ENCODE measurements at places on chromosomes 1 and 21.

DNA sequence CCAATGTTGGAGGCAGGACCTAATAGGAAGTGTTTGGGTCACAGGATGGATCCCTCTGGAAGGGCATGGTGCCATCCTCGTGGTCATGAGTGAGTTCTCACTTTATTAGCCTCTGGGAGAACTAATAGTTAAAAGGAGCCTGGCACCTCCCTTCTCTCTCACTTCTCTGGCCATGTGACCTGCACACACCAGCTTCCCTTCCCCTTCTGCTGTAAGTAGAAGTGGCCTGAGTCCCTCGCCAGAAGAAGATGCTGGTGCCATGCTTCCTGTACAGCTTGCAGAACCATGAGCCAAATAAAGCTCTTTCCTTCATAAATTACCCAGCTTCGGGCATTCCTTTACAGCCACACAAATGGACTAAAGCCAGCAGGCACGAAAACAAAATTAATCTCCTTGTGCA lies 23.6 kb downstream of the ACOT7 start:
- no peak for DNase-seq

DNA sequence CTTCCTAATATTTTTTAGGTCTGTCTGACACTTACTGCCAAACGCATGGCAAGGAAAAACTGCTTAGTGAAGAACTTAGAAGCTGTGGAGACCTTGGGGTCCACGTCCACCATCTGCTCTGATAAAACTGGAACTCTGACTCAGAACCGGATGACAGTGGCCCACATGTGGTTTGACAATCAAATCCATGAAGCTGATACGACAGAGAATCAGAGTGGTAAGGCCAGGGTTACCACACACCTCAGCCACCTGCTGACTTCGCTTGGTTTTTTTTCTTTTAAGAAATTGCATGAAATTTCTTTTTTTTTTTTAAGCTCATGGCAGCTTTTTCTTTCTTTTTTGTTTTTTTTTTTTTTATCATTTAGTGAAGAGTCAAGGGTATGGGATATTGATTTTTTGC lies 17.2 kb downstream of the ATP1A1 start:
- DNase-seq: peak; percentile 20

DNA sequence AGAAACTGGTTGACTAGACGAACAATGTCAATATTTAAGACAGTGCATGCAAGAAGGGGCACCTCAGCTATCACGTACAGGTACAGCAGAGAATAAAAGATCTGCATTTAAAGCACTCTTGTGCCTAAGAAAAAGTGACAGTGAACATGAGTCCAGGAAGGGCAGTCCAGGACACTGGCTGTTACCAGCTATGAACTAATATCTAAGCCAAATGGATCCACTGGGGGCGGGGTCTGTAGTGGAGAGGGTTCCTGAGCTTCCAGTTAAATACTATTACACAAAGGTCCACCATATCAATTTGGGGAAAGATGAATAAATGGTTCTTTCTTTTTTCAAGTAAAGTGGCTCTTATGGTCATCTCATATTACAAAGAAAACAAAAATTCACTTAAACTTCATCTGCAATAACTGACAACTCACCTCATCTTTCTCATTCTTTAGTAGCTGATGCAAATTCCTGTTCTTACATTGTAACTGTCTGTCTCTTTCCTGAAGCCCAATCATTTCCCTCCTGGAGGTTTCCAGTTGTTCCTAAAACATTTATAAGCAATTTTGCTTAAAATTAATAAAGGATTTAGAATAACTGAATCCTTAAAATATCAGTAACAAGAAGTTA lies 24.5 kb downstream of the SSX2IP start:
- DNase-seq: no peak

DNA sequence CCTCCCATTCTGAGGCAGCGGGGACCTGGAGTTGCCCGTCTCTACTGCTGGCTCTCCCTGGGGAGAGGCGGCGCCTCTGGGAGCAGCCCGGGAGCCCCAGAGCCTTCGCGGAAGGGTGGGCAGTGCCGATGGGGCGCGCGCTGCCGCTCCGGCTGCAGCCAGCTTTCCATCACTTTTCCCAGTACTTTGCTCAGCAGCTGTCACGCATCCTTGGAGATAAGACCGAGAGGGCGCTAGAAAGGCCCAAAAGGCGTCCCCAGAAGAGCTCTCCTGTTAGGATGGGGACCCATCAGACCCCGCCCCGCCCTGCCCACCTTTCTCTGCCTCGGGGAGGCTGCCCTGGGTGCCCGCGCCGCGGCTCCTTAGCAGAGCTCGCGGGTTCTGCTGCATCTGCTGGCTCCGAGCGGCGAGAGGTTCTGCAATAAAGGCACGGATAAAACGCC lies 534 bp downstream of the KCNH1 start:
- no peak for DNase-seq

DNA sequence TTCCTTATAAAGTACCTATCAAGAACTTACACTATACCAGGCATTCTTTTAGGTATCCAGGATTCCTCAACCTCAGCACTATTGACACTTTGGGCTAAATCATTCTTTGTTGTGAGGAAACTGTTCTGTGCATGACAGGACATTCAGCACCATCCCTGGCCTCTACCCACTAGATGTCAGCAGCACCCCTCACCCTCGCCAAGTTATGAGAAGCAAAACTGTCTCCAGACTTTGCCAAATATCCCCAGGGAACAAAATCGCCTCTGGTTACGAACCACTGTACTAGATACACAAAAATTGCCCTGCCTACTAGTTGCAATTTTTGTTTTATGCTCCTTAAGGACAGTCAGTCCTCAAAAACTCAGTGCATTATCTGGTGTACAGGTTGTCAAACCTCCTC lies 35.7 kb downstream of the PALMD start:
- DNase-seq: no peak

DNA sequence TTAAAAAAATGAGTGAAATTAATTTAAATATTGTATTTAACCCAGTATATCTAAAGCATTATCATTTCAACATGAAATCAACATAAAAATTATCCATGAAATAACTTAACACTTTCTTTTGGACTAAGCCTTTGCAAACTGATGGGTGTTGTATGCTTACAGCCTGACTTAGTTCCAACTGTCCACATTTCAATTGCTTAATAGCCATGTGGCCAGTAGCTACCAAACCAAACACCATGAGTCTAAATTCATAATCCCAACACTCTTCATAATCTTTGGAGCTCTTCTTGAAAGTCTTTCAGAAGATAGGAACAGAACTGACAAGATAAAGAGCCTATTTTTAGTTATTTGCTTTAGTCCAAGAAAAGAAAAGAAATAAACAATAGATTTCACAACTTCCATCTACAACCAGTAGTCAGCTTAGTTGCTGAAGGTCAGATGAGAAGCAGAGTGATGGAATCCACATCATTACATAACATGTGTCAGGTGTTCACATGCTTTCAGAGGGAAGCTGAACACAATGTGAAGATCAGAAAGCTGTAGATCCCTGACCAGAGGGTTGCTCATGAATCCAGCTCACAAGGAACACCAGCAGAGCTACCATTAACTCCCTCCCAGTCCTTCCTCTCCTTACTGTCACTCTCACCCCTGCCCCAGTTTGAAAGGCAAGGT lies 144.0 kb upstream of the ZNF648 start:
- no peak for DNase-seq

GRCh38 chr1:34739613-34740012 lies 15.2 kb upstream of the GJB5 start:
- DNase-seq: no peak
